Activated CD4-positive, alpha-beta T cell treated with anti-CD3 and anti-CD28 coated beads, Interleukin-10, Interleukin-2, amounts not matched to agents 100 ng/mL and 50 ng/mL, durations not matched to agents 16 hours and 8 hours (primary cell): ENCODE measurements at places on chromosomes 2 and 18.

GRCh38 chr2:213751446-213751845 lies 467.2 kb downstream of the SPAG16 start:
- no peak for DNase-seq

GRCh38 chr18:32267463-32267862 lies 77.6 kb downstream of the MEP1B start:
- DNase-seq, result no peak

DNA sequence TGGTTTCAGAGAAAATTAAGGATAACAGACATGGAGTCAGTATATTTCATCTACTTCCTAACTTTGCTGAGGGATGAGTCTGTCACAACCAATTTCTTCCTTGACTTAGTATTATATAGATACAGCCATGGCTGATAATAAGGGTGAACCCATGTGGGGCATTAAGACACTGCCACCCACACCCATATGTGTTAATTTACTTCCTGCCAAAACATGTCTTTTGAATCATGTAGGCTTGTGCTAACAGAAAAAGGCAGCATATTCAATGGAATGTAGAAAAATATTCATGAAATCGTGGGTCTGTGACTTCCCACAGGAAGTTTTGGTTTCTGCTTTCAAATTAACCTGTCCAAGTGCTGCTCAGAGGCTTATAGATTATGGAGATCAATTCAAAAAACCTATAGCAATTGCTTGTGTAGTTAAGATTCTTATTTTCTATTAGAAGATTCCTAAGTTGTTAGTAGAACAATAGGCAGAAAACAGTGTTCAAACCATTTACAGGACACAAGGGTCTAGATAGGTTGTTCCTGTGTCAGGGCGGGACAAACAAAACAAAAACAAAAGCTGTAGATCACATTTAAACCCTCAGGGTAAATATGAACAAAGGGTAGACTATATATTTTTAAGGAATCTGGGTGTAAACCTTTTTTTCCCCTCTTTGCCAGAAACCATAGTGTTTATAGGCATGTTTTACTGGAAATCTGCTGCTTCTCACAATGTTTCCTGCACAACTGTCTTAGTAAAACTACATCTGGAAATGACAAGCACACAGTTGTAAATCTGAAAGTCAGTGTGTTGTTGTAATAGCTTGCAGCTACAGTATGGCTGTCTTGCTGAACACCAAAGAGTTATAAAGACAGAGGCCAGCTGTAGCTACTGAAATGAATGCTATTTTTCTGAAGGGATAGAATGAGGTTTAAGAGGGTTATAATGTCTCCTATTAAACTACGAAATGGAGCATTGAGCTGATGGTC lies 691.2 kb downstream of the EPHA4 start:
- DNase-seq, result no peak

DNA sequence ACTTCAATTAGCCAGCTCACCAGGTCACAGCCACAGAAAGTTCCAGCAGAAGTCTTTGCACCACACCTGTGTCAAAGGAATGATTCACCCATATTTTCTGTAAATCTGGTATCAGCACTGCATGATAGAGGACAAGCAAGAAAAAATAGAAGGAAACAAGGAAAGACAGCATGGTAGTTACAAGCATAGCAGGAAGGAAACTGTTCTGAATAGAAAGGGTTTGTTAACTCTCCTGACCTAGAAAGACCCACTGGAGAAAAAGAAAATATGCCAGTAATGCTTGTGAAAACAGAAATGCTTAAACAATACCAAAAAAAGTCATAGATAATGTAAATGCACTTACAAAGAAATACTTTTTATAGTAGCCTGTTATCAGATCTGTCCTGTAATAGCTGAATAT lies 40.8 kb downstream of the SCRN3 start:
- no peak for DNase-seq

- DNase-seq, result no peak
These were observed 17.6 kb downstream of the SATB2 start for GRCh38 chr2:199440118-199440517.

DNA sequence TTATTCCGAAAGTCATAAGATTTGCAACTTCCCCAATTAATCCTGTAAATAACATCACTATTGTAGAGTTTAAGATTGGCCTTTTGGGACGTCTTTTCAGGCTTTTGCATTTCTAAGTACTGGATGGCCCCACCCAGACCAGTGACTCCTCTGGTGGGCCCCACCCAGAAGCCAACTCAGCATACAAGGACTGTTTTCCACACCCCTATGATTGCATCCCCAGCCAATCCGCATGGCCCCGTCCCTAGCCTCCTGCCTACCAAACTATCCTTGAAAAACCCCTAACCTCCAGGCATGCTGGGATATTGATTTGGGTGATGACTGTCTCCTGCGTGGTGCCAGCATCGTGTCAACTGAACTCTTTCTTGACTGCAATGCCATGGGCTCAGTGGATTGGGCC lies 24.5 kb upstream of the TGIF1 start:
- no peak for DNase-seq

DNA sequence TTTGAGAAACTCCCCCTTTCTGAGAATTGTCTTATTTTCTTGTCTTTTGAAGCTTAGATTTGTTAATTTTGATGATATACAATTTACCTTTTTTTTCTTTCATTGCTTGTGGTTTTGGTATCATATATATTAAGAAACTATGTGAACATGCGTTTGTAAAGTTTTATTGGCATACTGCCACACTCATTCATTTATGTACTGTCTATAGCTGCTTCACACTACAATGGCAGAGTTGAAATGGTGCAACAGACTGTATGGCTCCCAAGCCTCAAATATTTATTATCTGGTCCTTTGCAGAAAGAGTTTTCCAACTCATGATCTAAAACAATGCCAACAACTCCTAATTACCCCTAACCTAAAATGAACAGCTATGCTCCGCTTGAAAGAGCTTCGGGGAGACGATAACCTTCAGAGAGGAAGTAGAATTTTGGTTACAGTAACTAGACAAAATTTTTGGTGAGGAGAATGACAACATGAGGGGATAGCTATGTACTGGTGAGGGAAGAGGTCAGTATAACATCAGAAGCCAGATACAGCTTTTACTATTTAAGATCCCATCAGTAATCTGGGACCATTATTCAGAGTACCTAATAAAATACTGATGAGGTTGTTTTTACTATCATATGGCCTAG lies 16.1 kb downstream of the PPP3R1 start:
- DNase-seq, result no peak

DNA sequence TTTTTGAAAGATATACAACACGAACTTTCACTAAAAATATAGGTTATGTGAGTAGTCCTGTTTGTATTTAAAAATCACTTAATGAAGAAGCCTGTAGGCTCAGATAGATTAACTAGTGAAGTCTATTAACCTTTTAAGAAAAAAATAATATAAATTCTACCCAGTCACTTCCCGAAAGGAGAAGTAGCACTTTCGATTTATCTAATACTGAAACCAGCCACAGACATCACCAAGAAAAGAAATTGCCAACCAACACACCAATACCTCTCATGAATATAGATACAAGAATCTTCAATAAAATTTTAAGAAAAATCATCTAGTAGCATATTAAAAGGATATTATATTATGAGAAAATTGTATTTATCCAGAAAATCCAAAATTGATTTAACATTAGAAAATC lies 160.5 kb downstream of the GALNT13 start:
- DNase-seq, result no peak

DNA sequence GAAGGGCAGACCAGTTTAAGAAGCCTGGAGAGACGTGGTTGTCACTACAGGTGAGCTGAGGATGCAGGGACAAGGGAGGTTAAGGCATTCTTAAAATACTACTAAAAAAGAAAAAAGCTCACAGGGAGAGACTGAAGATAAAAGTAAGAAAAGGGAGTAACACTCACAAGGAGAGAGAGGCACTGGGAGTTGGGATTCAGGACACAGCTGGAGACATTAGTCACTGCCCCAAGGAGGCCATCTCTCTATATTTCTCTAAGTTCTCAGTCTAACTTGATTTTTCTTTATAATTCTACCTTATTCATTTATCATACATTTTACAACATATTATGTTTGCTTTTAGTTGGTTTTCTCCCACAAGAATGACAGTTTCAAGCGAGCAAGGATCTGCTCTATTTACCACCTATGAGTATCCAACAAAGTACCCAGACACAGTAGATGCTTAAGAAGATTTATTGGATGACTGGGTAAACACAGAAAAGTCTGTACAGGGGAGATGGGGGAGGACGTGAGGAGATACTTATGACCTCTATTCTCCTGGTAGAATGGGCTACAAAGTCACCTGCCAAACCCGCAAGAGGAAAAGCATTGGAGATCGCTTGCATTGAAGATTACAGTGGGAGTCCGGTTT lies 2.2 kb downstream of the SERPINE2 start:
- no peak for DNase-seq

DNA sequence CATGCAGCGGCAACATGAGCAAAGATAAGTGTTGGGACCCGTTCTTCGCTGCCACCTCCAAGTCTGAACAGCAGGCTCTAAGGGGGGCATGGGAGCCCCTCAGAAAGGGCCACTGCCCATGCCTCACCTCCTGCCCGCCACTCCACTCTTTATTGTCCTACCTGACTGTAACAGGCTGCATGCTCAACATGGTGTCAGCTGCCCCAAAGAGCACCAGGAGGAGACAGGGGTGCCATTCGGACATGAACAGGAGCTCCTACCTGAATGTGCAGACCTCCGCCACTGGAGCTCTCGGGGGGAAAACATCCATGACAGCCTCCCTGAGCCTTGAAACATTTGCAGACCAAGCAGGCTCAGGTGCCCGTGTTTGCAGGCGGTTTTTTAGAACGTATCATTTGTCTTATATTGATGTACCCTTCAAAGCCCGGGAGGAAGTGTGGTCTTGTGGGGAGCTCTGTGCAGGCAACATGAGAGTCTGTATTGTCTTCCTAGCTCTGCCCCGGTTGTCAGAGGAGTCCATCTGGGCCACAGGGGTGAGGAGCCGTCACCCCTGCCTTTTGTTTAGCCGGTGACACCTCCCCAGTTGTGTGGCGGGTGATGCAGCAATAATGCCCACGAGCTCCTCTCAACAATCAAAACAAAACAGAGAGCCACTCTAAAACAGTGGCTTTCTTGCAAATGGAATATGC lies 35.1 kb upstream of the CD8A start:
- peak; percentile 47 for DNase-seq

DNA sequence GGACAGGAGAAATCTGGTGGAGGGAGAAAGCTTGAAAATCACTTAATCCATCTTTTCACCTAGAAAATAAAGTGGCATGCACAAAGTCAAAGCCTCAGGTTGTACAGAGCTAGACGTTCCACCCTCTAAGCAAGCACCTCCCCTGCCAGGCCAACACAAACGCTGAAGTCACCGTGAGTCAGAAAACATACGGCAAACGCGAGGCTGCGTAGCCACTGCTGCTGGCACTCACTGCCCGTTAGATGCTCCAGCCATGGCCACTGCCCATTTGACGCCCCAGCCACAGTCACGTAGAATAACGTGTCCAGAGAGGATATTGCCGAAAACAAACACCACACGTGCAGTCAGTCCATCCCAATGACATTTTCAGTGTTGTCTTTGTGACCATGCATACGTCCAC lies 209.7 kb upstream of the PXDN start:
- DNase-seq, result no peak

- DNase-seq, result no peak
These were observed 155.6 kb upstream of the POU3F3 start for GRCh38 chr2:104698276-104698675.

GRCh38 chr2:20953146-20953824 lies 90.6 kb downstream of the APOB start:
- DNase-seq, result no peak

- no peak for DNase-seq
These were observed 10.0 kb upstream of the FEZ2 start for GRCh38 chr2:36607947-36608346.

GRCh38 chr18:77014538-77014937 lies 118.0 kb downstream of the MBP start:
- DNase-seq, result no peak

DNA sequence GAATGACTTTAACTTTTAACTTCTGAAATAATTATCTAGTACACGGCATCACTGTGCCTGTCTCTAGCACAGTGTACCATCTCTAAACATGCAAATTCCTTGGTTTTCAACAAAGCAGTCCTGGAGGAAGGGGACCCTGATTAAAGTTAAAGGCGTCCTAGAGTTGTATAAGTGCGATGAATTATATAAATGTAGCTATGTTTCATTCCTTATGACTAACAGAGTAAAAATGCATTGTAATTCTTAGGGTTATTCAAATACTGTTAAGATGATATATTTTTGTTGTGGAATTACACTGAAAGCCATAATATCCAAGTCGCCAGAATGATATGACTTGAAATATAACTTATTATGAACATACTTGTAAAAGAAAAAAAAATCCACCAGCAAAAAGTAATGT lies 544.9 kb upstream of the LINC00305 start:
- no peak for DNase-seq

- DNase-seq, result no peak
These were observed 71.8 kb downstream of the MGAT5 start for GRCh38 chr2:134325696-134326095.

GRCh38 chr2:38474021-38474456 lies 97.0 kb upstream of the ATL2 start:
- peak; percentile 49 for DNase-seq

DNA sequence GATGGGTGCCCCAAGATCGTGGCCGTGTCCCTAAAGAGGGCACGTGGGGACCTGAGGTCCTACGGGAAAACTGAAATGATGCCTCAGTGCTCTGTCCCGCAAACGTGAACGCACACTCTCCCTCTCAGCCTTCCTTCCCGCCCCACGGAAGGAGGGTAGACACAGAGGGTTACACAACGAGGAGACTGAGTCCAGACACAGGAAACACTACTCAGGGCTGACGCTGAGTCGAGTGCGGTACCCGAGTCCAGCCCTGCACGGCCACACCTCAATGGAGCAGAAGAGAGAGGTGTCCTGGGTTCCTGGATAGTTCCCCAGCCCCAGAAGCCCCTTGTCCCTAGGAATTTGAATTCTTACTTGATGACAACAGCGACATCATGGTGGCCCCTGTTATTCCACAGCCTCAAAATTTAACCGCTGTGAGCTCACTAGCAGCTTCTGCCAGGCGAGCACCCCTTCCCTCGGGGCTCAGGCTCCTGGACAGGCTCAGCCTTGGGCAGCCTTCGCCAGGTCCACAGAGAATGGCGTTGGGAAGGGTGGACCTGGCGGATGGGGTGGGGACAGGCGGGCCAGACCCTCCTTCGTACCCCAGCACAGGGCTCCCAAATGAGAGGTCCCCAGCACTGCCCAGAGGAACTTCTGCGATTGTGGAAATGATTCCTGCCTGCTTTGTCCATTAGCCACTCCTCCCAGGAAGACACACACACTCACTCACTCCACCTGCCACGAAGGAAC lies 980 bp upstream of the RNPEPL1 start:
- peak; percentile 57 for DNase-seq
